ENCODE measurements at places on chromosomes 7 and 10.
A peak's percentile ranks its signal among the peaks of the same experiment; 100 is the strongest.

DNA sequence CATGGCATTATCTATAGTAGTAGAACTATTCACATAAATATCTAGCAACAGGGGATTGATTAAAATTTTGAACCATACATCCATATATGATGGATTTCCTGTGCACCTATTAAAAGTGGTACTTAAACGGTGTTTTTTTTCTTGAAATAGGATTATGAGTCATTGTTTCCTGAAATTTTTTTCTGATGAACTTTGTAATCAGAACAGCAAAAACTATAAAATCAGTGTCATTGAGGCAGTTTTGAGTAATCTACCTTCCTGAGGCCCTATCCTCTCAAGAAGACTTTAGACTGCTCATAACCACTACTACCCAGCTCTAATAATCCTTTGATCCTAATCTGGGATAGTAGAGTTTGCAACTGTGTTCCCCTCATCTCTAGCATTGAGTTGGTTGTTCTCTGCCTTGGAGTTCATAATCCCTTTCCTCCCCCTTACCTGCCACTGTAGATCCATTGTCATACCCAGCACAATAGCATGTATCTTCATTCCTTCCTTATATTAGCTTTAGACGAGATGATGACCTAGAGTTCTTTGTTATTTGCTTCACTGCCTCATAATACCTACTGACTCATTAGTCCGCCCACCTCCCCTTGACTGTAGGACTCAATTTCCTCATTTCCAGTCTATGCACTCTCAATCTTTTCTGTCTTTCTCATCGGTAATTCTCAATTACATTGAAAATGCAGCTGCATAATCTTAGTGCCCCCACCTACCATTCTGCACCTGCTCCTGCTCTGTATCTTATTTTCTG, 133.4 kb downstream of the LRRC4 start:
- no peak for DNase-seq

DNA sequence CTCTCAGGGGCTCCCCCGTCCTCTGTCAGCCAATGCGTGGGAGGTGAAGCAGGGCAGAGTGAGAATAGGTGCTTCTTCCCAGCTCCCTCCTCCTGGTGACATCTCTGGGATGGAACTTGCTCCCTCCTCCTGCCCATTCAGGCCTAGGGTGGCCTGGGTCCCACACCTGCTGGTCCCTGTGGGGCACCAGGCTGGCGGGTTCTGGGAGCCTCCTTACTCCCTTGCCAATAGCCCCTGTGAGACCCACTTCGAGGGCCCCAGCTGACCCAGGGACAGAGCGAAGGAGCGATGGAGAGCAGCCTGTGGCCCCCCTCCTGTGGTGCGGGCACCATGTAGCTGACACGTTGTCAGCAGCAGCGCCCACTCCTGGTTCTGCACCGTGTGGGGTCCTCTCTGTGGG, 512.6 kb downstream of the GLRX3 start:
- DNase-seq, result no peak

GRCh38 chr7:124566583-124566982, 199.0 kb downstream of the GPR37 start:
- DNase-seq, result no peak

GRCh38 chr10:21150166-21150565, 253.1 kb upstream of the NEBL start:
- DNase-seq, result no peak

DNA sequence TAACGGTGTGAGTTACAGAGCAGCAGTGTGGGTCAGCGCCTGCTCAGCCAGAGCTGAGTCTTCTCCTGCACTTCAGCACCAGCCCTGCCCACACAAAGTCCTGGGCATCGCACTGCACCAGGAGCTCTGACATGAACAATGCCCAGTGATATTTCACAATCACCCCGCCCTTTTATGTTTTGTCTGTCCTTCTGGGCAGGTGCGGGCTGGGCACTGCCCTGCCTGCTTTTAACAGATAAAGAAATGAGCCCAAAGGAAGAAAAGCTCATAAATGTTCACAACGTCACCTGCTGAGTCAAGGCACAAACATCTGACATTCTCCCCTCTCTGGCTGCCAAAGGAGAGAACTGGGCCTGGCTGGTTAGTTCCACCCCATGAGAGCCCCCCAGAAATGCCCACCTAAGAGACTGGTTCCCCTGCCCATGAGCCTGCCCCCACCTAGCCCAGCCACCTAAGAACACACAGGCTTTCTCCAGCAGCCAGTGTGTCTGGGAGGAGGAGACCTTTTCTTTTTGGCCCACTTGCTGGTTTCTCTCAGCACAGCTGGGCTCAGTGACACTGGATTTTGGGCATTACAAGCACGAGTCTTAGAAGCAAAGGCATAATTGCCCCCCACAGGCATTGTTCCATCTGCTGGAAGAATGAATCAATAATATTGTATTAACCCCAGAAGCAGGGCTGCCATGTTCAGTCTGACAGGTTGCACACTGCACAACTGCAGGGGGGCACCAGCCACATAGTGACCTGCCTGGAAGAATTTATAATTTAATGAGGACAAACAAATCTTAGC, 22.3 kb downstream of the CALML3 start:
- DNase-seq, result no peak

DNA sequence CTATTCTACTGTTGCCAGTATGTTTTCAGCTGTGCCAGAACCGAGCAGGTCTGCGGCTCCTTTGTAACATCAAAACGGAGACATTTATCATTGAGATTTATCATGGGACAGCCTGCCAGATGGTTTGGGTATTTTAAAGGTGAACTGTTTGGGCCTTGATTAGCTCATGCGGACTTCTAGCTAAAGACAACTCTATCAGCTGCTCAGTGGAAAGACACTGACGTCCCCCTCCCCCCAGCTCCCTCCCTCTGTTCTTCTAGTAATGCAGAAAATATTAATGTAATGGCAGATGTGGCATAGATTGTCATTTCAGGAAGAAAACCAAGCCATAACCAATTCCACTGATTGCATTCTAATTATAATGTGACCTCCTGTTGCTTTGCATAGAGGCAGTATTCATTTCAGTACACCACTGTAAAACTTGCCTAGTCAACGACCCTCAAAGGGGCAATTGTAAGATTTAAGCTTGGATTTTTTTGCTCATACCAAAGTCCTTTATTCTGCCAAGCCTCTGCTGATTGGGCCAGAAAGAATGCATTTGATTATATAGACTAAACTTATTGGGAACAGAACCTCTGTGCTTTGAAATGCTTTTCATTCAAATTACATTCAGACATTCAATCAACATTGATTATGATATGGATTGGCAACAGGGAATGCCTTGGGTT, 966.8 kb downstream of the LRMDA start:
- peak; percentile 45 for DNase-seq

- no peak for DNase-seq
Measured at GRCh38 chr7:25391961-25392587, 163.8 kb upstream of the NPVF start.

- DNase-seq, result no peak
Measured at GRCh38 chr10:668786-669485, 20.5 kb downstream of the DIP2C start.

GRCh38 chr10:94042001-94042833, 48.5 kb downstream of the PLCE1 start:
- peak; percentile 58 for DNase-seq

DNA sequence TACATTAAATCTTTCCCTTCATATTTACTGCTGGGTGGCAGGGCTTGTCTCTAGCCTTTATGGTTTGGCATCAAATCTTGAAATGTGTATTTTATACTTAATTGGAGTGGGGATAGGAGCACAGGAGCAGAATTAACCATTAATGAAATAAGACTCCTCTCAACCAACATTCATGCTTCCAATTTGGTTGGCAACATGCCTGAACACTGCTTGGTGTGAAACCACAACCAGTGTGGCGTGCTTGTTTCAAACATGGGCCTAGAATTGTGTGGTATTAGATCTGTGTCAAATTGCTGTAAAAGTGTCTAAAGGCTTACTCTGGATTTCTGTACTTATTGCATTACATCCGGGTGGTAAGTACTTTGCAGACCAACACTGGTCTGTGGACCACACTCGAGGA, 25.1 kb upstream of the VPS41 start:
- DNase-seq, result no peak

- DNase-seq, result no peak
Measured at GRCh38 chr10:34430685-34431084, 384.4 kb downstream of the PARD3 start.

- no peak for DNase-seq
Measured at GRCh38 chr7:83036130-83036529, 126.6 kb downstream of the PCLO start.

GRCh38 chr10:83809001-83809400, 330.3 kb upstream of the GHITM start:
- DNase-seq, result no peak

DNA sequence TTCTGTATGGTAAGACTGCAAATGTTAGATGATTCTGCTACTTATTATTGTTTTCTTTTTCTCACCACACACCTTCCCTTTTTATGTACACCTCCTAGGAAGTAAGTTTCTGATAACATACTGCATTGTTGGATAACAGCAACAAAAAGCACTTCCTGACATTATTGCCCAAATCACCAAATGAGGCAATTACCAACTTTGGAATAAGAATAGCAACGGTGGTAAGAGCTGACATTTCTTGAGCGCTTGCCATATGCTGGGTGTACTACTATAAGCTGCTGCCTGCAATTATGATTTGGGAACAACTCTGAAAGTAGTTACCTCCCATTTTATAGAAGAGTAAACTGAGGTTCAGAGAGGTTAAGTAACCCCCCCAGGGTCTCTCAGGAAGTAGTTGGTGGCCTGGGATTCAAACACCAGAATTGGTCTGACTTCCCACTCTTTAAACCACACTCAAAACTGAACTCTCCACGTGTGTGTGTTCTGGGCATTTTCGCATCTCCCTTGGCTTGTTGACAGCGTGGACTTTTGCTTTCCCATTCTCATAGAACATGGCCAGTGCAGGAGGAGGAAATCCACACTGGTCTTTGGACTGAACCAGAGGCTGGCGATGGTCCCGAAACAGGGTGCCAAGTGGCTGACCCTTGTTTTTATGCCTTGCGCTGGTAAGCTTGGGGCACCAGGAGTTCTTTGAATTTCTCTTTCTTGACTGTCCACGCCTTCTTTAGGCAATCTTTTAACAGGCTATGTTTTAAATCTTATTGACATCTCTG, 71.4 kb downstream of the TCF7L2 start:
- DNase-seq, result no peak

DNA sequence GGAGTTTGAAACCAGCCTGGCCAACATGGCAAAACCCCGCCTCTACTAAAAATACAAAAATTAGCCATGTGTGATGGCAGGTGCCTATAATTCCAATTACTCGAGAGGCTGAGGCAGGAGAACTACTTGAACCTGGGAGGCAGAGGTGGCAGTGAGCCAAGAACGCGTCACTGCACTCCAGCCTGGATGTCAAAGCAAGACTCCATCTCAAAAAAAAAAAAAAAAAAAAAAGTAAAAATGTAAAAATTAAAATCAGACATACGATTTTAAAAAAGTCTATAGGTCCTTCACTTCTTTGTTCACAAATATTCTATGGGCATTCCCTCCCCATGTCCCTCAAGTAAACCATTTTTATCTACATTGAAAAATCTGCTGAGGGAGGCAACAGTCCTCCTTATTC, 34.9 kb upstream of the TLL2 start:
- no peak for DNase-seq

DNA sequence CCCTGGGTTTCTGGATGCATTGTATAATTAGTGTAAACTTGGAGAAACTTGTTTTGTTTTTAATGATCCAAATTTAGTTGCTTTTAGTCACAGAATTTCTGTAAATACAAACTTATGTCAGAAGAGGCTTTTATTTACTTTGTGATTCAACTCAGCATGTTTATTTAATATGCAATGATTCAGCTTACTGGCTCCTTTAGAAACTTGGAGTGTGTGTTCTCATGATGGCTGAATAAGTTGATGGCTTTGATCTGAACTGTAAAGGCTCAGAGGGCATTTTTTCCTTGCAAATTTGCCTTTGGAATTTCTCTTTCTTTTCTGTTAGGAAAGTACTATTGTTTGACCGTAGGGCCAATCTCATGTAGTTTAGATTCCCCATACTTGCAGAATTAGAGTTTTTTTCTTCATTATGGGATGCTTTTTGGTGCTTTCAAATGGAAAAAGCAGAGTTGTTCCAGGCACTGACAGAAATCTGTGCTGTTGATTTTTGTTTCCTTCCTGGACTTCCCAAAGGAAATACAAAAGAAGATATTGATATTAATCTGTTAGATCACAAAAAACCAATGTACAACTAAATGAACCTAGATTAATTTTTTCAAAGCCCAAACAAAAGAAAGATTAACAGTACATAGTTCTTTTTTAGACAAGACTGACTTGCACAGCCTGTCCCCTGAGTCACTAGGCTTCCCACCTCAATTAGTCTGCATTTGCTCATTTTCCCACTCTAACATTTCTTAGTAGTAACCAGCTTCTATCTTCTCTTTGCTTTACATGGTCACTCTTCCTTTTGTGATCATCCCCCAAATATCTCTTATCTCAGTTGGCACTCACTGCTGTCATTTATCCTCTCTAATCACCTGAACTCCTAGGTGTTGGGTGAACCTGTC, 96.8 kb upstream of the AGR3 start:
- DNase-seq, result no peak

DNA sequence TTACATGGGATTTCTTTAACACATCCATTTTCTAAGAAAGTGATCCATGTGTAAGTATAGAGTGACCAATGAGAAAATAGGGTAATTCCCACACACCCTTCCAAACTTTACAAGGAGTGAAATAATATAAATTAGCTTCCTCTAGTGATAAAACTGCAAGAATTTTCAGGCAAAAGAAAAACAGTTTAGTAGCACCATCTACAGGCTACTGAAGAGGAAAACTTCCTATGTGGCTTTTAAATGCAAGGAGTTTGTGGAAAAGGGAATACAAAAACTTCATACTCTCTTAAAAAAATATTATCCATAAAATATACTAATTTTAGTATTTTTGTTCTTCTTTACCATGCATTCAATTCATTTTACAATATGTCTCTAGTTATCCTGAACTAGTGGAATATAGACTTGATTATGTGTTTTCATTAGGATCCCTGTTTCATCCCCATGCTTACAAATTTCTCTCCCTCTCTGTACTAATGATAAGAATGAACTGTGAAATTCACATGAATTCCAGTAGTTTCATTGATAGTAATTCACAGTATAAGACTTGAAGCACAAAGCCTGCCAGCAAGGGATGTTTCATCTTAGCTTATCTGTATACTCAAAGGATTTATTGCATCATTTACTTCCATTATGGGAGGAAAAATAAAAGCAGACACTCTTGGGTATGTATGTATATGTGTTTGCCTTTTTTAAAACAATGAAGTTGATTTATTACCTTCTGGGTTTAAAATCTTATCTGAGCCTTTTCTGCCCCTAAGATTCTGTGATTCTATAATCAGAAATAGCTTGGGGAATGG, 442.9 kb downstream of the AUTS2 start:
- no peak for DNase-seq
